Tibial artery (tissue), 4 donors: ENCODE measurements at places on chromosomes 1 and 21.

- H3K27ac ChIP-seq, result no peak overlapping the region
- no peak for DNase-seq
- H3K27me3 ChIP-seq, result no peaks in the 10 kb centered on the region
Observed at GRCh38 chr1:180571832-180572636, 13.3 kb downstream of the OVAAL start.

- DNase-seq, result no peak
- peaks cover 30% of the 10 kb centered on the region for H3K4me1 ChIP-seq
- H3K27me3 ChIP-seq, result no peaks in the 10 kb centered on the region
- no peak overlapping the region for H3K27ac ChIP-seq
- H3K4me3 ChIP-seq, result no peak overlapping the region
- H3K36me3 ChIP-seq, result no peaks in the 10 kb centered on the region
Observed at GRCh38 chr1:36199934-36200741, 24.1 kb upstream of the THRAP3 start.

GRCh38 chr1:218718977-218719376, 373.8 kb downstream of the TGFB2 start:
- DNase-seq, result no peak
- no peaks in the 10 kb centered on the region for H3K36me3 ChIP-seq

- H3K4me1 ChIP-seq, result peaks cover 18% of the 10 kb centered on the region
- peak overlapping the region; percentile 100 for H3K4me3 ChIP-seq
- peaks cover 4% of the 10 kb centered on the region for H3K36me3 ChIP-seq
- DNase-seq, result peak; percentile 29
Observed at GRCh38 chr1:222618880-222619596, 1.1 kb downstream of the MIA3 start.

DNA sequence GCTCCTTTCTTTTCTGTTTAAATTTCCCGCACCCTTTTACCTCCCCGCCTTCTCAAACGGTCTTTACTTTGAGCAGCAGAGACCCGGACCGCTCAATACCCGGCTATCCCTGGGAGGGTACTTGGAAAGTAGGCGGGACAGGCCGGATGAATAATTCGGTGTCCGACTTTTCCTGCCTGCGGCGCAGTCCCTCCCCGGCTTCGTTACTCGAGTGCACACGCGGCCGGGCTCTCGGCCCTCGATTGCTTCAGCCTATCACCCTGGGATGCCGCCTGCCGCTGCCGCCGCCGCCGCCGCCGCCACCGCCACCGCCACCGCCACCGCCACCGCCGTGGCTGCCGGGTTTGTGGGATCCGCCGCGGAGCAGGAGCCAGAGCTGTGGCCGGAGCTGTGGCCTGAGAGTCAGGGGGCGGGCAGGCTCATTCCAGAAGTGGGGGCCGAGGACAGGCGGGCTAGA, 382 bp upstream of the RASAL2 start:
- H3K36me3 ChIP-seq, result no peaks in the 10 kb centered on the region
- DNase-seq, result peak; percentile 89
- H3K4me1 ChIP-seq, result peaks cover 16% of the 10 kb centered on the region
- H3K27ac ChIP-seq, result peak overlapping the region; percentile 90
- peak overlapping the region; percentile 86 for H3K4me3 ChIP-seq

GRCh38 chr1:113928187-113928930, 765 bp upstream of the HIPK1 start:
- H3K4me3 ChIP-seq, result peak overlapping the region; percentile 79
- DNase-seq, result no peak
- peak overlapping the region; percentile 98 for H3K27ac ChIP-seq
- no peaks in the 10 kb centered on the region for H3K36me3 ChIP-seq
- H3K27me3 ChIP-seq, result no peaks in the 10 kb centered on the region
- H3K4me1 ChIP-seq, result peaks cover 25% of the 10 kb centered on the region

DNA sequence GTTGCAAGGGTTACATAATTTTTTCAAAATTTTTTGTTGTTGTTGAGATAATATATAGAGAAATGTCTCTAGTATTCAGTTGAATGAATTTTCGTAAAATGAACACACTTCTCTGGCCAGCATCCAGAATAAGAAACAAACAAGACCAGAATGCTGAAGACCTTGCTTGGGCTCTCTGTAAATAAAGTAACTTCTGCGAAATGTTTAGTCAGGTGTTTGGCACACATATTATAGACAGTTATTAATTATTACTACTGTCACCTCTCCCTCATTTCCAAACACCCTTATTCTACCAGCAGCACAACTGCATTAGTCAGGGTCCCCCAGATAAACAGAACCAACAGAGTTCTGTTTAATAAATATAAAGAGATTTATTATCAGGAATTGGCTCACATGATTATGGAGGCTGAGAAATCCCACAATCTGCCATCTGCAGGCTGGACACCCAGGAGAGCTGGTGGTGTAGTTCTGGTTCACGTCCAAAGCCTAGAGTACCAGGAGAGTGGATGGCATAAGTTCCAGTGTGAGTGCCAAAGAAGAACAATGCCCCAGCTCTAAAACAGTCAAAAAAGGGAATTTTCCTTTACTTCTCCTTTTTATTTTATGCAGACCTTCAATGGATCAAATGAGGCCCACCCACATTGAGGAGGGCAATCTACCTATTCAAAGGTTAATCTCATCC, 44.1 kb upstream of the KCND3 start:
- no peak overlapping the region for H3K4me3 ChIP-seq
- DNase-seq, result no peak
- no peaks in the 10 kb centered on the region for H3K4me1 ChIP-seq
- H3K36me3 ChIP-seq, result no peaks in the 10 kb centered on the region
- no peak overlapping the region for H3K27ac ChIP-seq

GRCh38 chr21:39454949-39455668, 3.3 kb downstream of the SH3BGR start:
- H3K4me1 ChIP-seq, result peaks cover 32% of the 10 kb centered on the region
- no peaks in the 10 kb centered on the region for H3K36me3 ChIP-seq
- H3K27me3 ChIP-seq, result no peaks in the 10 kb centered on the region

DNA sequence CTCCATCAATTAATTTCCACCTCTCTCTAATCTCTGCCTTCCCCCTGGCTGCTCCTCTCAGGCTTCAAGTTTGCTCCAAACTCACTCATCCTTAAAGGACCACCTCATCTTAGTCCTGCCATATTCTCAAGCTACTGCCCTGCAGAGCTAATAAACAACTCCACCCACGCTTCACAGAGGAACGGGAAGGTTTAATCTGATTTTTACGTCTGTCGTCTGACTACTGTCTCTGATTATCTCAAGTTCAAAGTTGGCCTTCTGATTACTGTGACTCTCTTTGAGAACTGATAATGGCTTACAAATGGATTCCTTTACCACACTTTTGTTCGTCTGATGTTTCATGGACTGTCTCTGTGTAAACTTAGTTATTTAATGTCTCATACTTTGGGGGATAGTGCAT, 7.6 kb upstream of the CPT2 start:
- no peak for DNase-seq
- H3K27ac ChIP-seq, result no peak overlapping the region
- no peaks in the 10 kb centered on the region for H3K36me3 ChIP-seq
- no peak overlapping the region for H3K4me3 ChIP-seq
- H3K27me3 ChIP-seq, result no peaks in the 10 kb centered on the region
- H3K4me1 ChIP-seq, result no peaks in the 10 kb centered on the region

DNA sequence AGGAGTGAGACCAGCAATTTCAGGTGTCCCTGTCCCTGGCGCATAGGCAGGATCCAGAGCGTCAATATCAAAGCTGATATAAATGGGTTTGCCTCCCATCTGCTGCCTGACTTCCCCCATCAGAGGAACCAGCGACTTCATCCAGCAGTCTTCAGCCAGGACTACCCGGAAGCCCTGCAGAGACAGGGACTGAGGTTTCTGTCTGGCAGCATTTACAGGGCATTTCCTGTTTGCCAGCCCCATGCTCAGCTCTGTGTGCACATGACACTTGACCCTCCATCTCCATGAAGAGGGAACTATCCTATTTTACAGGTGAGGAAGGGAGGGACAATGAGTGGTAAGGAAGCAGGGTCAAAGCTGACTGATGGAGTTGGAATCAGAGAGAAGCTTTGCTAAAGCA, 7.2 kb downstream of the AGMAT start:
- no peak overlapping the region for H3K27ac ChIP-seq
- H3K4me1 ChIP-seq, result no peaks in the 10 kb centered on the region
- no peak overlapping the region for H3K4me3 ChIP-seq
- DNase-seq, result no peak
- H3K36me3 ChIP-seq, result peaks cover 6% of the 10 kb centered on the region
- H3K27me3 ChIP-seq, result peaks cover 6% of the 10 kb centered on the region

- DNase-seq, result no peak
- H3K4me1 ChIP-seq, result peaks cover 27% of the 10 kb centered on the region
- H3K4me3 ChIP-seq, result no peak overlapping the region
Observed at GRCh38 chr1:227883641-227884301, 64.0 kb downstream of the WNT9A start.

- no peaks in the 10 kb centered on the region for H3K4me1 ChIP-seq
- no peak overlapping the region for H3K27ac ChIP-seq
- H3K4me3 ChIP-seq, result no peak overlapping the region
- no peaks in the 10 kb centered on the region for H3K36me3 ChIP-seq
- no peak for DNase-seq
- peaks cover 1% of the 10 kb centered on the region for H3K27me3 ChIP-seq
Observed at GRCh38 chr1:4212796-4213195, 312.7 kb upstream of the C1orf174 start.

GRCh38 chr21:35507181-35507759, 458.2 kb upstream of the RUNX1 start:
- H3K27me3 ChIP-seq, result no peaks in the 10 kb centered on the region
- H3K27ac ChIP-seq, result no peak overlapping the region
- no peak overlapping the region for H3K4me3 ChIP-seq

- no peaks in the 10 kb centered on the region for H3K4me1 ChIP-seq
- no peaks in the 10 kb centered on the region for H3K36me3 ChIP-seq
- no peak overlapping the region for H3K27ac ChIP-seq
- DNase-seq, result no peak
- H3K27me3 ChIP-seq, result no peaks in the 10 kb centered on the region
Observed at GRCh38 chr1:199151634-199152425, 513.0 kb downstream of the PTPRC start.

- DNase-seq, result no peak
- H3K36me3 ChIP-seq, result no peaks in the 10 kb centered on the region
- H3K4me3 ChIP-seq, result no peak overlapping the region
- no peak overlapping the region for H3K27ac ChIP-seq
- no peaks in the 10 kb centered on the region for H3K27me3 ChIP-seq
- H3K4me1 ChIP-seq, result no peaks in the 10 kb centered on the region
Observed at GRCh38 chr1:199322278-199322677, 683.4 kb downstream of the PTPRC start.

DNA sequence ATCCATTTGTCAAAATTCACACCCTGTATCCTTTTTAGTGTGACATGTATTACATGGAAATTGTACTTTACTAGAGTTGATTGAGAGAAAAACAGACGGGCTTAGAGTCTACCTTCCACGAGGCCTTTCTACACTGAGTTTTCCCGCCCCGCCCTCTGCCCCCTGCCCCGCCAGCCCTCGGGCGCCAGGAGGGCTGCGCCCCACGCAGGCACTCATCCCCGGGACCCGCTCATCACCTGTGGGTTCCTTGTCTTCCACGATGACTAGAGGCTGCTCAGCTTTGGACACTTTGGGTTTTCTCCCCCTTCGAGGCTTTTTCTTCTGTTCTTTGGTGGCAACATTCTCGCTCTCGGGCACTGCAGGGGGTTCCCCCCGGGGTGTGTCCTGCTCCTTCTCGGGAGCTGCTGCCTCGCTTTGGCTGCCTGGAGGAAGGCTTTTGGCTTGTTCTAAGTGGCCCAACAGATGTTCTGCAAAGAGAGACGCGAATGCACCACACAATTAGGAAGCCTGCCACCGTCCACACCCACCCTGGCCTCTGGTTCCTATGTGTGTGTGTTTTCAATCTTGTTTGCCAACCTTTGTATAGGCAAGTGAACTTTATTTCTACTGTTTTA, 39.6 kb downstream of the PRDM15 start:
- H3K27me3 ChIP-seq, result no peaks in the 10 kb centered on the region
- no peak for DNase-seq
- no peaks in the 10 kb centered on the region for H3K4me1 ChIP-seq
- H3K27ac ChIP-seq, result no peak overlapping the region
- peaks cover 49% of the 10 kb centered on the region for H3K36me3 ChIP-seq

DNA sequence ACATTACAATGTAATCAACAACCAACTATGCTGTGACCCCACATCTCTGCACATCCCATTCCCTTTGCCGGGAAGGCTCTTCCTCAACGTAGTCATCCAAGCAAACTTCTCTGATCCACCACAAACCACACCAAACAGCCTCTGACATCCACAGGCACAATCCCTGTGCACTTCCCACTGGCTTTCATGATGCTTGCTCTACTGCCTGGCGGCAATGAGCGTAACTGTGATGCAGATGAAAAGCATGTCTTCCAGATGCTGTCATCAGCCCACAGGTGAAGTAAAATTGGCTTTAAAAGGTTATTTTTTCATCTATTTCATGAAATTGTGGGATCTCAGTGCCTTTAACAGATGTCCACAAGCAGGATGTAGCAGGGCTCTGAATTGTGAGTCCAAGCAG, 635.2 kb downstream of the SMYD3 start:
- H3K4me1 ChIP-seq, result no peaks in the 10 kb centered on the region
- H3K27me3 ChIP-seq, result no peaks in the 10 kb centered on the region
- H3K4me3 ChIP-seq, result no peak overlapping the region
- no peak for DNase-seq
- H3K27ac ChIP-seq, result no peak overlapping the region

- no peaks in the 10 kb centered on the region for H3K27me3 ChIP-seq
- peaks cover 12% of the 10 kb centered on the region for H3K4me1 ChIP-seq
- H3K27ac ChIP-seq, result peak overlapping the region; percentile 95
- peak overlapping the region; percentile 93 for H3K4me3 ChIP-seq
Observed at GRCh38 chr1:167221126-167221737, 546 bp downstream of the POU2F1 start.

DNA sequence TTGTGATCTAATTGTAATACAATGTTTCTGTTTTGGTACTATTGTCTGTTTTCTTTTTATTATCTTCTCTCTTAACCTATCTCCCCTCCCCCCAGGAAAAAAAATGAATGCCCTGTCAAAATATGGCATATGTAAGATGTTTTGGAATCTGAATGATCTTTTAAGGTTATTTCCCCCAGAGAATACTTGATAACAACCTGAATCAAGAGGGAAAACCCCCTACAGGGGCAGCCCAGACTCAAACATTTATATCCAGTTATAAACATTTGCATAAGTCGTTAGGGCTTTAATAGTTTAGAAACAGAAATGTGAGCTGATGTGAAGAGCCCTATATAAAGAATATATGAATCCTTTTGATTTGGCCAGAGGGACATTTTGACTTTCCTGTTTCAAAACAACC, 169.5 kb downstream of the VAV3 start:
- H3K27ac ChIP-seq, result no peak overlapping the region
- no peaks in the 10 kb centered on the region for H3K27me3 ChIP-seq
- DNase-seq, result no peak
- no peaks in the 10 kb centered on the region for H3K36me3 ChIP-seq
- no peak overlapping the region for H3K4me3 ChIP-seq

GRCh38 chr1:3156936-3157335, 87.9 kb downstream of the PRDM16 start:
- no peaks in the 10 kb centered on the region for H3K27me3 ChIP-seq
- peak overlapping the region; percentile 49 for H3K27ac ChIP-seq
- H3K4me1 ChIP-seq, result no peaks in the 10 kb centered on the region

DNA sequence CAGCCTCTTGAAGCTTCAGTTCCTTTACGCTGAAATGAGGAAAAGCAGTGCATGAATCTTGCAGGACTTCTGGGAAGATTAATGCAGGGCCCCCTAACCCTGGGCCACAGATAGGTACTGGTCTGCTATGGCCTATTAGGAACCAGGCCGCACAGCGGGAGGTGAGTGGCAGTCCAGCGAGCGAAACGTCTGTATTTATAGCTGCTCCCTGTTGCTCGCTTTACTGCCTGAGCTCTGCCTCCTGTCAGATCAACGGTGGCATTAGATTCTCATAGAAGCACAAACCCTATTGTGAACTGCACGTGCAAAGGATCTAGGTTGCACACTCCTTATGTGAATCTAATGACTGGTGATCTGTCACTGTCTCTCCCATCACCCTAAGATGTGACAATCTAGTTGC, 130.2 kb downstream of the CHRM3 start:
- no peaks in the 10 kb centered on the region for H3K27me3 ChIP-seq
- H3K4me3 ChIP-seq, result no peak overlapping the region
- H3K4me1 ChIP-seq, result no peaks in the 10 kb centered on the region
- no peak for DNase-seq
- H3K27ac ChIP-seq, result no peak overlapping the region
